ENCODE measurements at places on chromosomes 3 and 15.

DNA sequence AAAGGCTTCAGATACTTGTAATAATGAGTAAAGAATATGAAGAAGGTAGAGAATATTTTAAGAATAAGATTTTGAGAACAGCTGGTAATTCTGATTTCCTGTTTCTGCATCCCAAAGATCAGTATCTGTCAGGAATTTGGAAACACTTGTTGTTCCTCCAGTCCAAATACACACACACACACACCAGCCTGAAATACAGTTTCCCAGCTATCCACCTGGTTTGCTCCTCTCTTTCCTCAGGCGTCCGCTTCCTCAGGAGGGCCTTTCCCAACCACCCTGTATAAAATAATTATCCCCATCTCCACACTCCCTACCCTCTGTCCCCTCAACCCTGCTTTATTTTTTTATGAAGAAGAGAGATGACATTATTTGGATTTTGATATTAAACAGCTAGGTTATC lies 2.0 kb upstream of the FSIP1 start:
- DNase-seq: no peak

DNA sequence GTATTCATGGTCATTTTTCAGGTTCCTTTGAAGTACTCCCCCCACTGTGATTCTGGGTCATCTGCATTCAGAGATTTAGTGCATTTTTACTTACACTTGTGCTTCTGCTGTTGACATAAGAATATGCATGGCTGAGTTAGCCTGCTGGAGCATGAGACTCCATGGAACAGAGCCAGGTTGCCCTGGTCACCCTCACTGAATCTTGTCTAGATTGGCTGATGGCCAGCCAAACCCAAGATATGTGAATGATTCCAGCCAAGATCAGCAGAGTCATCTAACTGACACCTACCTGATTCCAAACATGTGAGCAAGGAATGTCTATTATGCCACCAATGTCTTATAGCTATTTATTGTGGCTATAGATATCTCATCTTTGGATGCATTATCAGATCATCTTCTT lies 25.1 kb downstream of the DTWD1 start:
- DNase-seq: no peak

DNA sequence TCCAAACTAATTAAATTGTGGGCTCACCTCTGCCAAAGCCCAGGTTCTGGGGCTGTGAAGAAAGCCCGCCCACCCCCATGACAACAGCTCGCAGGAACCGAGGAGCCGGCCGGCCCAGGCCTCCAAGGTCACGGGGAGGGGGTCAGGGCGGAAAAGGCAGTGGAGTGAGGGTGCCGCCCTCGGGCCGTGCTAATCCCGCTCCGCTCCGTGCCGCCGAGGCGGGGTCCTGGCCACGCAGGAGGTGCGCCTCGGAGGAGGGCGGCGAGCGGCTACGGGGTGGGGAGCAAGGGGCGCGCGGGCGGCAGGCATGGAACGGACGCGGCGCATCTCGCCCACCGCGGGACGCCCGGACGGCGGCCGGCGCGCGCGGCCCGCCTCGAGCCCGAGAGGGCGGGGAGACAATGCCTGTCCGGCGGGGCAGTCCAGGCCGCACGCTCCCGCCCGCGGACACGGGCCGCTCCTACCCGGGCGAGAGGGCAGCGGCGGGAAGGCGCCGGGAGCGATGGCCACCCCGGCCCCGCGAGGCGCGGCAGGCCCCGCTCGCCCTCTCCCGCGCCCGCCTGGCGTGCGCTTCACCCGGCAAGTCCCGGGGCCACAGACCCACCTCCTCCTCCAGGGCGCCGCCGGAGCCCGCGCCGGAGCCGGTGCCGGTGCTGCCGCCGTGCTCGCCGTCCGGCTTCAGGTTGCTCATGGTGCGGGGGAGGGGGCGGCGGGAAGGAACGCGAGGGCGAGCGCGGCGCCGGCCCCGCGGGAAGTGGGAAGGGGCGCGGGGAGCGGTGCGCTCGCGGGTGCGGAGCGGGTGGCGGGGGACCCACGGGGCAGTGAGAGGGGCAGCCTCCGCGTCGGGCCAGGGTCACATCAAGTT lies 528 bp downstream of the RBPMS2 start:
- DNase-seq: no peak

DNA sequence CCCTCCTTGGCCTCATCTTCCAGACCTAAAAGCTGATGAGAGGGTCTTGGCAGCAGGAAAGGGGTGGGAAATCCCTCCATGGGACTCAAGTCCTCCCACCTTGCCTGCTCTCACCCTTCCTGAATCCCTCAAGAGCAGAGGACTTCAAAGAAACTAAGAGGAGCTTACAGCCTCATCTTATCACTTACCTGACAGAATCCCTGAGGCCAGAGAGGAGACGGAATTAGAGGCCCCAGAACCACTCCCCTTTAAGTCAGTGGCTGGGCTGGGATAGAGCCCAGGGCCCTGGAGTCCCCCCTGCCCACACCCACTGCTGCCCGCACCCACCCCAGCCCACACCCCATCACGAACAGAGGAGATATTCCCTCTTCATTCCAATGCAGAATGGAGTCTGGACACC lies 15.2 kb downstream of the LOXL1 start:
- DNase-seq: no peak

- DNase-seq: no peak
Observed at GRCh38 chr3:10599444-10599843, 94.1 kb upstream of the ATP2B2 start.

DNA sequence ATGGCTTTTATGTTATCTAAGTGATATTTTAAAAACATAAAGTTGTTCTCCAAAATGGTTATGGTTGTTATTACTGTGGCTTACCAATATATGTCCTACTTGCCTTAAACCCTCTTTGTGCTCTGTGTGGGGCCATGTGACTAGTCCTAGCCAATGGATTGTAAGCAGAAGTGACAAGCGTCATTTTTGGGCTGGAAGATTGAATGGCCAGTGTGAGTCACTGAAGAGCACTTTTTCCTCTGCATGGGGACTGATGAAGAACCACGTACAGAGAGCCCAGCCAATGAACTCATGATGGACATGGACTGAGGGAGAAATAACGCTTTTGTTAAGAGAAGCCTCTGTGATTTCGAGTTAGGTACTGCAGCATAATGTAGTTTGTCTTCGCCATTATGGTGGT lies 332.7 kb downstream of the EDEM1 start:
- no peak for DNase-seq

DNA sequence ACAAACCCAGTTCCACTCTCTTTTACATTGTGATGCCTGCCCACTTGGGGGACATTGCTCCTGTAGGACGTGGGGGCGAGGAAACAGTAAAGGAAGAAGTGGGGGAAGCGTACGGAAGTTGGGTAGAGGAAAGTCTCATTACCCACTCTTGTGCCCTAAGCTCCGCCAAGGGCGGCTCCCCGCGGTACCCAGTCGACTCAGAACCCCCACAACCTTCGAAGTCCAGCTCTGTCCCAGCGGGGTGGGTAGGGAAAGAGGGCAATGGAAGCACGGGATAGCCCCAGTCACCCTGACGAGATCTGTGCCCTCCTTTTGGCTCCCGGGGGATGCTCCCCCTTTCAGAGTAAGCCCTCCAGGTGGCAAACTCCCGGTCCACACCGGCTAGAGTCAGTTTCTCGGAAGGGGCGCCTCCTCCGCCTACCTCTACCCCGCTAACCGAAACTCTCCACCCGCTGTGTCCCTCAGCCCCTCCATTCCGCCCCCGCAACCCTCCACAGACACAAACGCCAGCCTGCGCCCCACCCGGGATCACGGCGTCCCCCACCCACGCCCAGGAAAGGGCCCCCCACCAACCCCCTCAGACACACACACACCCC lies 527 bp downstream of the CSNK1G1 start:
- no peak for DNase-seq

DNA sequence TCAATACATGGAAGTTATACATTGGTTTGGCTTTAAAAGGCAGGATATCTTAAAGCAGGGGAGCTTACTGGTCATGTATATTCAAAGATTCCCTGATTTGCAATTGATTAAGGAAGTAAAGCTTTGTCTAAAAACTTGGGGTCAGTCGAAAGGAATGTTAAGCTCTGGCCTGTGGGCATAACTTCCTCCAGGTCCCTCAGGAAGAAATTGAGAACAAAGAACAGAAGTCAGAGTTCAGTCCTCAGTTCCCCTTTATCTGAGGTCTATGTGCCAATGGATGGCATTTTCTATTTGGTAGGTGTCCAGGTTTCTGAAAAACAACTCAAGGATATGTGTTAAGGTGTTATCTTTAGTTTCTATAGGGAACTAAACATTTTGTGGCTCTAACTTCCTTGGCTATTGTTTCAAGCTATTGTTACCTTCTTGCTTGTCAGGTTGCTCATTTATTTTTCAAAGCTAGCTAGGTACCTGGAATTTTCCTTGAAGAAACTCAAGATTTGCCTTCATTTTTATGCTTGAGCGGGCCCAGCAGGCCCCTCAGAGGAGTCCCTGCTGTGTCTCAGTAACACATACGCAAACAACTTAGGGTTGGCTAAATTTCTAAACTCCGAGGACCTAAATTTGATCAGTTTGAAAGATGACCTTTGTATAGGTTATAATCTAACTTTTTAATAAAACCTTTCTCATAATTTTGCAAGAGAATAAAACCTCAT lies 135.0 kb upstream of the UBE2E2 start:
- DNase-seq: peak; percentile 4

GRCh38 chr15:51265037-51265555 lies 73.3 kb downstream of the CYP19A1 start:
- no peak for DNase-seq

GRCh38 chr3:110814170-110815007 lies 257.2 kb upstream of the NECTIN3 start:
- no peak for DNase-seq

GRCh38 chr15:70025413-70026296 lies 72.1 kb downstream of the TLE3 start:
- DNase-seq: peak; percentile 37

- DNase-seq: no peak
Observed at GRCh38 chr3:196406811-196407470, 25.3 kb downstream of the UBXN7 start.

GRCh38 chr3:24048843-24049242 lies 103.8 kb downstream of the NR1D2 start:
- DNase-seq: no peak

Data from midbrain (tissue), 1 donor.